HepG2 (cell line): ENCODE measurements at places on chromosomes 5 and 9.

DNA sequence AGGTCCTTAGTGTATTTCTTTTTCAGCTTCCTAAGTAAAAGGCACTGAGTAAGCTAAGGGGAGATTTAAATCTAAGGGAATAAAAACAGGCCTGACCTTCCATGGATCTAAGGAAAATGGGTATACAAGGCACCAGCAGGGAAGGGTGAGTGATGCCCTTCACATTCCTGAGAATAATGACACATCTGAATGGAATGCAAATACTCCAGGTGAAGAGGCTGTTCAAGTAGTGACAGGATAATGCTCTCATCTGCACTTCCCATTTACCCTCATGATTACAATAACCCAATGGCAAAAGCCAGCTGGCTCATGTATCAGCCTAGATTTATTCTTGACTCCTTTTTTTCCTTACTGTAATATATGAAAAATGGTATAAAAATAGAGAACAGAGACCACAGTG, 216.2 kb upstream of the ACTBL2 start:
- DNase-seq = peak; percentile 42
- H3K27me3 ChIP-seq = no peaks in the 10 kb centered on the region
- H3K36me3 ChIP-seq = no peaks in the 10 kb centered on the region
- no peak overlapping the region for H3K4me3 ChIP-seq
- peaks cover 33% of the 10 kb centered on the region for H3K4me1 ChIP-seq

DNA sequence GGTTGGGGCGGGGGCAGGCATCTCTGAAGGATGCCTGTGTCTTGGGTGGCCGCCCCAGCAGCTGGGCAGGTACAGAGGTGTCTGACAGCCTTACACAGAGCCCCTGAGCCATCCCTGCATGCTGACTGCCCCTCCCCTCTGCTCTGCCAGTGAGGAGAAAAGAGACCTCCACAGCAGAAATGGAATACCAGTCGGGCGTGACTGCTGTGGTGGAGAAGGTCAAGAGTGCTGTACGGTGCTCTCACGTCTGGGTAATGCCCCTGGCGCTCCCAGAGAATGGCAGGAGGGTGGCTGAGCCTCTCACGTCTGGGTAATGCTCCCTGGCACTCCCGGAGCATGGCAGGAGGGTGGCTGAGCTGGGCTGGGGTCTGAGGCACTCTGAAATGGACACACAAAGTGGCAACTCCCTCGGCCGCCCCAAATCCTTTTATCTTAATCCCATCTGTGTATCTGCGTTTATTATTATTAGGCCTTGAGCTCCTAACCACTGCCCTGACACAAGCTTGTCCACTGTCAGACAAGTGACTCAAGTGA, 2.5 kb upstream of the RABL6 start:
- no peak overlapping the region for H3K4me3 ChIP-seq
- H3K27me3 ChIP-seq = no peaks in the 10 kb centered on the region
- H3K36me3 ChIP-seq = peaks cover 2% of the 10 kb centered on the region; the same call in 1 of the 2 replicates
- DNase-seq = no peak
- H3K4me1 ChIP-seq = peaks cover 67% of the 10 kb centered on the region
- no peak overlapping the region for H3K27ac ChIP-seq

DNA sequence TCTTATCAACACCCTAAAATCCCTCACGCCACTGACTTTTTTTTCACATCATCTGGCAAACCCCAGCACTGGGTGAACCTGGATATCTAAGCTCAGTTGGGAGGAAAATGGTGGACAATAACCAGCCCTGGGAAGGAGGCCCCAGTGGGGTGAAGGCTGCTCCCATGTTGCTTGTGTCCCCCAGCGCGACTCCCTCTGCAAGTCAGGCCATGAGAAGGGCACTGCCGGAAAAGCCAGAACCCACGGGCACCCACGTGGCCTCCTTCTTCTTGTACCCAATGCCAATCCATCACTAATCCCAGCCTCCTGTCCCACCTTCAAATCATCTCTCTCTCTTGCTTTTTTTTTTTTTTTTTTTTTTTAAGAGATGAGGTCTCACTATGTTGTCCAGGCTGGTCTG, 11.4 kb downstream of the CORO2A start:
- H3K27ac ChIP-seq = peak overlapping the region; percentile 89
- peaks cover 77% of the 10 kb centered on the region for H3K4me1 ChIP-seq
- peaks cover 1% of the 10 kb centered on the region; the same call in 1 of the 2 replicates for H3K36me3 ChIP-seq
- no peak for DNase-seq
- H3K4me3 ChIP-seq = no peak overlapping the region

- H3K27ac ChIP-seq = no peak overlapping the region
- H3K36me3 ChIP-seq = no peaks in the 10 kb centered on the region
- no peaks in the 10 kb centered on the region for H3K27me3 ChIP-seq
- H3K4me1 ChIP-seq = peaks cover 42% of the 10 kb centered on the region
Observed at GRCh38 chr9:107224252-107224651, 58.8 kb upstream of the RAD23B start.

DNA sequence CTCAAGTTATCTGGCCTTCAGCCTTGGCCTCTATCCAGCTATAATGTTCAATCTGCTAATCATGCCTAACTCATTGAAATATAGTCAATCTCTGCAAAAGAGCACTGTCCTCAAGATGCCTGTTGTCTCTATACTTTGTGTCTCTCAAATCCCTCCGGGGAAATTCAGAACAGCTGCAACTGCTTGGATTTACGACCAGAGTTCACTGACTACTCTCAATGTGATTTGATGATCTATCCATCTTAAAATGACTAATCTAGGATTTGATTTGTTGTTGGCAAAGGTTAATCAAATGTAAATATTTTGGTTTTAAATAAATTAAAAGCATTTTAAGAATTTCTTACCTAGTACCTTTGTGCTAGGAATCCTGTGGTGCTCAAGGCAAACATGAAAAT, 40.9 kb downstream of the SVEP1 start:
- no peak overlapping the region for H3K27ac ChIP-seq
- no peak for DNase-seq
- no peaks in the 10 kb centered on the region for H3K4me1 ChIP-seq
- H3K36me3 ChIP-seq = no peaks in the 10 kb centered on the region
- H3K27me3 ChIP-seq = no peaks in the 10 kb centered on the region

GRCh38 chr9:131330814-131331600, 41.5 kb downstream of the PLPP7 start:
- H3K27me3 ChIP-seq = peaks cover 18% of the 10 kb centered on the region
- no peak for DNase-seq
- no peaks in the 10 kb centered on the region for H3K36me3 ChIP-seq
- peaks cover 8% of the 10 kb centered on the region; the same call in 1 of the 2 replicates for H3K4me1 ChIP-seq
- no peak overlapping the region for H3K27ac ChIP-seq
- no peak overlapping the region for H3K4me3 ChIP-seq

- no peaks in the 10 kb centered on the region for H3K4me1 ChIP-seq
- H3K27ac ChIP-seq = no peak overlapping the region
- no peak overlapping the region for H3K4me3 ChIP-seq
- no peak for DNase-seq
Observed at GRCh38 chr9:74595286-74595685, 98.2 kb downstream of the RORB start.

- no peak overlapping the region for H3K27ac ChIP-seq
- H3K36me3 ChIP-seq = no peaks in the 10 kb centered on the region
- H3K4me3 ChIP-seq = no peak overlapping the region
- H3K4me1 ChIP-seq = no peaks in the 10 kb centered on the region
Observed at GRCh38 chr9:118473521-118473920, 769.3 kb downstream of the TLR4 start.

DNA sequence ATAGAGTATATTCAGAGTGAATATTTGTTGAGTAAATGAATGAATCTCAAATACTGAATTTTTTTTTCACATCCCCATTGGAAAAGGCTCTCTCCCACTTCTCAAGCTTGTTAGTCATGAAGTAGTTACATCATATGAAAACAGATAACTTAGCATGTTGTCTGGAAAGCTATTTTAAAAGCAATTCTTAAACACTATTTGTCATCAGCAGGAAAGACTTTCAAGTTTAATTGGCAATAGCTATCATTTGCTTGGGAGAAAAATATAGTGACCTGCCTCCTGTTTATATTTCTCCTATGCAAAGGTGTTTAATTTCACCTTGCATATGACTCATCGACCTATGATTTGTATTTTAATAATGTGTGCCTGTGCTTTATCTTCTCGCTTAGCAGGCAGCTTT, 499.8 kb upstream of the GRIA1 start:
- H3K4me3 ChIP-seq = no peak overlapping the region
- DNase-seq = no peak
- H3K36me3 ChIP-seq = no peaks in the 10 kb centered on the region
- H3K27me3 ChIP-seq = no peaks in the 10 kb centered on the region

DNA sequence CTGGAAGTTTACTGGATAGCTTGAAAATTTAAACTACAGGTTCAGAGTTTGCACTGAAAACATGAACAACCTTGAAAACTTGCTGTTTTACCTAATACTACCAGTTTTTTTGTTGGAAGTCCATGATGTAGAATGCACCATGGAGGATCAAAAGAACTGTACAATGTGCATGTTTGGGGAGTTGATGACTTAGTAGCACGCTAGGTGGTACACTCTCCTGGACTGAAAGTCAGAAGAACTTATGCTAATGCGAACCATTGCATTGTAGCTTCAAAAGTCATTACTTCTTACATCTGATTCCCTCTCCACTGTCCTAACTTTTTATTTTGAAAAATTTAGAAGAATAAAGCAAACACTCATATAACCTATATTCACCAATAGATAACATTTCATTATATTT, 211.0 kb downstream of the OSTF1 start:
- no peak overlapping the region for H3K4me3 ChIP-seq
- H3K4me1 ChIP-seq = no peaks in the 10 kb centered on the region
- H3K27me3 ChIP-seq = no peaks in the 10 kb centered on the region
- no peak overlapping the region for H3K27ac ChIP-seq
- peak; percentile 32 for DNase-seq
- H3K36me3 ChIP-seq = no peaks in the 10 kb centered on the region

DNA sequence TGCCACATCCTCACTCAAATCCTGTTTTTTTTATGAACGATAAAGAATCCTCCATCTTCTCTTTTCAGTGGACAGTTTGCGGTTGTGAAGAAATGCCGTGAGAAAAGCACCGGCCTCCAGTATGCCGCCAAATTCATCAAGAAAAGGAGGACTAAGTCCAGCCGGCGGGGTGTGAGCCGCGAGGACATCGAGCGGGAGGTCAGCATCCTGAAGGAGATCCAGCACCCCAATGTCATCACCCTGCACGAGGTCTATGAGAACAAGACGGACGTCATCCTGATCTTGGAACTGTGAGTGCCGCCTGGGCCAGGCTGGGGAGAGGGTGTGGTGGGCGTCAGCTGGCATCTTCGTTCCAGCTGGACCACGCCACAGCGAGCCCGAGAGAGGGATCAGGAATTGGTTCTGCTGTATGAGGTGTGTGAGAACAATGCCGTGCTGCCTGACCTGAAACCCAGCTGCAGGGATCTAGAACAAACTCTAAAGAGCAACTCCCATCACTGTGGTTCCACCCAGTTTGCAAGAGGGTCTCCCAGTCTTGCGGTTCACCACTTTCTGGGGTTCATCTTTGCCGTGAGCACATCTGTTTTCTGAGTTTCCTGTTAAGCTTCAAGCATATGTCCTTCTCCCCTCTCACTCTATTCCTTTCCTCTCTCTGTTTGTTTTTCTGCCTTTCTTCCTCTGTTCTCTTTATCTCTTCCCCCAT, 107.4 kb downstream of the DAPK1 start:
- no peak overlapping the region for H3K4me3 ChIP-seq
- H3K27ac ChIP-seq = no peak overlapping the region
- DNase-seq = no peak
- no peaks in the 10 kb centered on the region for H3K27me3 ChIP-seq

DNA sequence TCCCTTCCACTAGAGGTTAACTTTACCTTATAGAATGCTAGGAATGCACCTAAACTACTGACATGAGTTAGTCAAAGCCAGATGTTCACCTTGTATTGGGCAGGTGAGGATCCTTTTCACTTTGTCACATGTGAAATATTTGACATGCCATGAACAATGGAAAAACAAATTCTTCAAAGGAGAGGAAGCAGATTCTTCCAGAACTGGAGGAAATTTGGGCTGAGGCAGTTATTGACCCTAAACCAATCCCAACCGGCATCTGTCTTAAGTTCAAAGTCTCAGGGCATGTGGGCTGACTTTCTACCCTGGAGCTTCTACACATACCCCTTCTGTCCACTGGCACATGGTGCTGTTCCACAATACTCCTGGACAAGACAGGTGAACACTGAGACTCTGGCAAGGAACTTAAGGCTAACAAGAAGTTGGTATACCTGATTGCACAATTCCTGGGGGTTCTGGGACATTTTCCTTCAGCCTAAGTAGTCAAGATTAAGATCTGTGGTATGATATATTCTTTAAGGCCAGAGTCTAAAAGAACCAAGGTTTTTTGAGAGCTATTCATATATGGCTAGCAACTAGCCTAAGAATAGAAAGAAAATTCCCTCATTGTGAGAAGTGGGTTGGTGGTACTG, 2.6 kb downstream of the VLDLR start:
- no peak overlapping the region for H3K27ac ChIP-seq
- no peaks in the 10 kb centered on the region for H3K36me3 ChIP-seq
- no peak overlapping the region for H3K4me3 ChIP-seq
- DNase-seq = no peak

GRCh38 chr9:120895951-120896350, 19.0 kb upstream of the PHF19 start:
- peaks cover 15% of the 10 kb centered on the region for H3K27me3 ChIP-seq
- no peak overlapping the region for H3K27ac ChIP-seq
- H3K4me3 ChIP-seq = no peak overlapping the region
- H3K4me1 ChIP-seq = peaks cover 31% of the 10 kb centered on the region
- H3K36me3 ChIP-seq = no peaks in the 10 kb centered on the region

- H3K4me3 ChIP-seq = no peak overlapping the region
- H3K27me3 ChIP-seq = no peaks in the 10 kb centered on the region
- no peaks in the 10 kb centered on the region for H3K4me1 ChIP-seq
- no peak for DNase-seq
Observed at GRCh38 chr9:106025453-106025852, 331.1 kb downstream of the TMEM38B start.

- DNase-seq = no peak
- no peak overlapping the region for H3K27ac ChIP-seq
- H3K27me3 ChIP-seq = no peaks in the 10 kb centered on the region
- H3K4me1 ChIP-seq = peaks cover 2% of the 10 kb centered on the region
- H3K36me3 ChIP-seq = peaks cover 4% of the 10 kb centered on the region; the same call in 1 of the 2 replicates
Observed at GRCh38 chr9:129898185-129898584, 62.9 kb downstream of the USP20 start.

- no peaks in the 10 kb centered on the region for H3K27me3 ChIP-seq
- H3K4me1 ChIP-seq = peaks cover 30% of the 10 kb centered on the region
- peaks cover 6% of the 10 kb centered on the region for H3K36me3 ChIP-seq
- H3K27ac ChIP-seq = no peak overlapping the region
Observed at GRCh38 chr5:179905161-179905560, 2.5 kb downstream of the TBC1D9B start.

DNA sequence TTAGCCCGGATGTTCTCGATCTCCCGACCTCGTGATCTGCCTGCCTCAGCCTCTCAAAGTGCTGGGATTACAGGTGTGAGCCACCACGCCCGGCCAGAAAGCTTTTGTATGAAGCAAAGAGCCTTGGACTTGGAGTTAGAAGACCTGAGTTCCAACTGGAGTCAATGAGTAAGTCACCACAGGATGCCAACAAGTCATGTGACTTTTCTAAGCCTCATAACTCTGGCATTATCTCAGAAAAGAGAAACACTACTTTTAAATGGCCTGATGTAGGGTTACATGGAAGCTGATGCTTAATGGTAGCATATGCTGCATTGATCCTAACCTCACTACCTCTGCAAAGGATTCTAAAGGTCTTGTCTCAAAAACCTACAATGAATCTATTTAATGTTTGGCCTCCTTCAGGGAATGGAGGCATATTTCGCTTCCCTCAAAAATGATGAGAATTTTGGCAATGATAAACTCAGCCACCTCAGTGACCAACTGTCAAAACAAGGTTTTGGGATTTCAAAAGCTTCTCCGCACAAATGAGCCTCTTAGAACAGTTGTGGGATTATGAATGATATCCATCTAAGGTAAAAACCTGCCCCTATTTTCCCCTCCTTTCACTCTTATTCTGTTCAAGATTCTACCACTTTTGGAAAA, 236.8 kb downstream of the ACTL7B start:
- H3K4me1 ChIP-seq = no peaks in the 10 kb centered on the region
- no peak overlapping the region for H3K27ac ChIP-seq
- no peaks in the 10 kb centered on the region for H3K36me3 ChIP-seq
- no peak overlapping the region for H3K4me3 ChIP-seq
- H3K27me3 ChIP-seq = 0 out of 3 replicates have a peak, but pooled peaks cover 3% of the 10 kb centered on the region
